SJCRH30 (cell line): ENCODE measurements at places on chromosomes 3 and 15.

DNA sequence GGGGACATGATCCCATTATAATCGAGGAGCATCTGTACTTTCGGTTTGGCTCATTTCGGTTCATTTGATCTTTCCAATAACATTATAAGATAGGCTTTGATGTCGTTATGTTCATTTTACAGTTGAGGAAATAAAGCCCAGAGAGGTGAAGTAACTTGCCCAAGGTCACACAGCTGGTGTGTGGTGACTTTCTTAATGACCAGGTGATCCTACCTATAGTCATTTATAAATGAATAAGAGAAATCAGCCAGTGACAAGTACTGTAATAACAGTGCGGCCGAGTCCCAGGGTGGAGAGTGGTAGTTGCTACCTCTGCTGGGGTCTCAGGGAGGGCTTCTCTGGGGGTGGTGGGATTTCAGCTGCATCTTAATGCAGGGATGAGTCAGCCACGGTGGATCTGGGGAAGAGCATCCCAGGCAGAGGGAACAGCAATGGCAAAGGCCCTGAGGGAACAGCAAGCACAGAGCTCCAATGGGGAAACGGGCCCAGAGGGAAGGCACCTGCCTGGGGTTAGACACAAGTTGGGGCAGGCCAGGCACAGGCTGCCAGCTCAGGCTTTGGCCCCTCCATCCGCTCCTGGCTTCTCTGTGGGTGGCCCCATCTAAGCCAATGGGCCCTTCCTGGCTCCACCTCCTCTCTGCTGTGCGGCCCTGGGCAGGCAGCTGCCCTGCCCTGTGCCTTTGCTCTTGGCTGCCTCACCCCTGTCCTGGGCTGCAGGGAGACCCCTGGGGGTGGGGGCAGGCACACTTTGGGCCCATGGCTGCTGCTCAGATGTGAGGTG lies 1.1 kb upstream of the FBLN2 start:
- DNase-seq, result no peak
- peaks cover 35% of the 10 kb centered on the region for H3K27me3 ChIP-seq
- no peaks in the 10 kb centered on the region for H3K36me3 ChIP-seq
- no peak overlapping the region for H3K27ac ChIP-seq

DNA sequence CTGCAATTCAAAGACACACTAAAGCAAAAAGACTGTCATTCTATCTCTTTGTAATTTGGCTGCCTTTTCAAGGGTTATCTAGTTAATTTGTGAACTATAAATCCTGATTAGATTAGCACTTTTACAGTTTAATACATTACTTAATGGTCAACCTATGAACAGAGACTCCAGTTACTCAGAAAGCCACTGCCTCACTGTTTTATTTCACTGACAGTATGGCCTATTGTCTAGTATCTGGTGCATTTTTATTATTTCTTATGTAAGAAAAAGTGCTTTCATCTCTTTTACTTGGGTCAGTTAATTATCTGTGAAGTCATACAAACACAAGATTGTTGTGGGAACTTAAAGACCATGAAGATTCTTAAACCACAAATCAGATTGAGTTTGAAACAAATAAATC lies 133.8 kb downstream of the ZBBX start:
- no peak overlapping the region for H3K4me3 ChIP-seq
- no peak overlapping the region for H3K27ac ChIP-seq
- DNase-seq, result no peak
- no peaks in the 10 kb centered on the region for H3K4me1 ChIP-seq
- H3K36me3 ChIP-seq, result no peaks in the 10 kb centered on the region

- DNase-seq, result no peak
- H3K4me3 ChIP-seq, result no peak overlapping the region
- no peaks in the 10 kb centered on the region for H3K27me3 ChIP-seq
- H3K36me3 ChIP-seq, result no peaks in the 10 kb centered on the region
- no peak overlapping the region for H3K27ac ChIP-seq
Measured at GRCh38 chr15:35458176-35458856, 87.6 kb downstream of the DPH6 start.

DNA sequence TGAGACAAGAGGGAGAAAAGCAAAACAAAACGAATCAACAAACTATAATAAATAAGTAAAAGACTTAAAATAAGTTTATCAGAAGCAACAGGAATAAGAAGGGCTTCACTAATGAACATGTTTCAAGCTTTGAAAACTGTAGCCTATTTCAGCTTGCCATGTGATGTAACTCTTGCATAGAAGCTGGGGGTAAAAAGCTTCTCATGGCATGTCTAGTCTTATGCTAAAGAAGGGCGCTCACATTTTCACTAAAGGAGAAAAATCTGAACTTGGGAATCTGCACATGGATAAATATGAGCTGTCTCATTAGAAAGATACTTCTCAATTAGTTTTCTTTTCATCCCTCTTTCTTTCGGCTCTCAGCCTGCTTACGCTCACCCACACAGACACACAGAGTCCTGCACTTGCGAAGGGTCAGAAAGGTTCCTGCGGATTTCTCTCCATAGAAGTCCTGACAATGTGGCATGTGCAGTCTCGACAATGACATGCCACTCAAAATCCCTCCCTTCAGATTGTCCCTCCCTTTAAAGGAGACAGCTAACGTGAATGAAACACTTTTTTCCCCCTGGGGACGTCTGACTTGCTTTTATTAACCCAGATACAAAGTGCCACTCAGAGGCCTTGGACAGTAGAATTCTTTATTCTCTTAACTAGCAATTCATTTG lies 568.9 kb upstream of the NR2F2 start:
- no peak overlapping the region for H3K4me3 ChIP-seq
- H3K36me3 ChIP-seq, result no peaks in the 10 kb centered on the region
- no peak overlapping the region for H3K27ac ChIP-seq
- H3K4me1 ChIP-seq, result no peaks in the 10 kb centered on the region
- no peaks in the 10 kb centered on the region for H3K27me3 ChIP-seq
